ENCODE measurements at places on chromosomes 2 and 18. TPM values are rescaled to one million over a fixed set of nuclear protein-coding genes. Genes with fewer than 3 reads are reported as not detected.

- ATAC-seq, result no peak
Measured at GRCh38 chr18:59505356-59505755, 146.3 kb upstream of the LMAN1 start.

GRCh38 chr18:21761471-21762115 is 21.0 kb downstream of the MIB1 start:
- ATAC-seq, result no peak

DNA sequence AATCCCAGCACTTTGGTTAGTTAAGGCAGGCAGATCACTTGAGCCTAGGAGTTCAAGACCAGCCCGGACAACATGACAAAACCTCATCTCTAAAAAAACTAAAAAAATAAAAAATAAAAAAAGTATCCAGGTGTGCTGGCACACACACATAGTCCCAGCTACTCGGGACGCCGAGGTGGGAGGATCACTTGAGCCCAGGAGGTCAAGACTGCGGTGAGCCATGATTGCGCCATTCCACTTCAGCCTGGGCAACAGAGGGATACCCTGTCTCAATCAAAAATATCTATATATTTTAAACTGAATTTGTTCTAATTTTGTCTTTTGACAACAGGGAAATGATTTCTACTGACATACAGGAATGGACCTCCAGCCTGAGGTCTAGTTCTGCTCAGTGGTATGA is 73.3 kb upstream of the MBOAT2 start:
- ATAC-seq, result no peak

DNA sequence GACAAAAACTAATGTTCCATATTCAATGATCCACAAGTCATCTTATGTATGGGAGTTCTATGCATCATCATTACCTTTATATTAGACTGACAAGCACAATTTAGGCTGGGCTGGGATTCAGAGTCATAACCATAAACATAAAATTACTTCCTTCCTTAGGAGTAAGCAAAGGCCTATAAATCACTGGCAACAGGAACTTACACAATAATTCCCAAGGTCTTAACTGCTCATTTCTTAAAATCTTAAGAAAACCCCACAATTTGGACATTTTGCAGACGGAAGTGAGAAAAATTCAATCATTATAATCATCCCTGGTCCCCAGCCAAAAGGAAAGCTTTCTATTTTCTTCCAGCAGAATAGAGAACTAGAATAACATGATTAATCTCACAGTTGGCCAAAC is 232.3 kb downstream of the DYM start:
- ATAC-seq, result no peak

DNA sequence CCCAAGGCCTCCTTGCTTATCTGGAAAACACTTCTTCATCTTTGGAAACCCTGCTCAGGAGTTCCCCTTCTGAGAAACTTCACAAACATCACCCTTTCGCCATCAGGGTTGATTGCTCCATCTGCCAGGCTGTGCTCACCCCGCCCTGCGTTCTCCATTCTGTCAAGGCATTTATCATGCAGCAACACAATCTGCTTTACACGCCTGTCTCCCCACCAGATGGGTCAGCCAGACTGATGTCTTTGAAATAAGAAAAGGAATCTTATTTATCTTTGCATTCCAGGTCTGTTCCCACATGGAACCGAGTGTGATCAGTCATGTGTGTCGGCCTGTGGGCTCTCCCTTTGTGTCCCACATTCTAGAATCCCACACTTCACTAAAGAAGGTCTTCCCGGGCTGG is 110.0 kb upstream of the ARL4C start:
- no peak for ATAC-seq

- ATAC-seq, result peak; percentile 71
Measured at GRCh38 chr2:173979751-173980351, 14.7 kb upstream of the SP3 start.

DNA sequence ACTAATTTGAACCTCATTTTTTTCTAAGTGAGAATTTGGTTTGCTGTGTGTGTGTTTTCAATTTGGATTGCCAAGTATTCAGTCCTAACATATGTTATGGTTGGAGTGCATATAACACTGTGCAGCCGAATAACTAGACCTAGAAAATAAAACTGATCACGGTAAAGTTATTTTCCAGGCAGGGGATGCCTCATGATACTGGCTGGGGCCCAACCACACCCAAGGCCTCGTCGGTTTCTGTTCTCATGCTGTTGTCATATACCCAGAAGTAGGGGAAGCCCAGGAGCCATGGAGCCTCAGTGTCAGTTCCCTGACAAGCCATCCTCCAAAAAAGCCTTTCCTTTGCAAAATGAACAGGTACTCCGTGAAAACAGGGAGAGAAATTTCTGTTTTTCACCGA is 160.2 kb downstream of the GBX2 start:
- no peak for ATAC-seq

- ATAC-seq, result no peak
Measured at GRCh38 chr2:98634406-98635092, 26.2 kb downstream of the UNC50 start.

- ATAC-seq, result no peak
Measured at GRCh38 chr2:187768995-187769394, 214.8 kb upstream of the TFPI start.

GRCh38 chr18:23992089-23992940 is 22.2 kb upstream of the TTC39C start:
- ATAC-seq, result no peak

- no peak for ATAC-seq
Measured at GRCh38 chr2:142742371-142743214, 134.9 kb upstream of the KYNU start.

GRCh38 chr2:219254590-219255201 is 978 bp upstream of the TUBA4A start:
- ATAC-seq, result peak; percentile 1

- no peak for ATAC-seq
Measured at GRCh38 chr18:22257022-22257543, 87.7 kb downstream of the GATA6 start.

DNA sequence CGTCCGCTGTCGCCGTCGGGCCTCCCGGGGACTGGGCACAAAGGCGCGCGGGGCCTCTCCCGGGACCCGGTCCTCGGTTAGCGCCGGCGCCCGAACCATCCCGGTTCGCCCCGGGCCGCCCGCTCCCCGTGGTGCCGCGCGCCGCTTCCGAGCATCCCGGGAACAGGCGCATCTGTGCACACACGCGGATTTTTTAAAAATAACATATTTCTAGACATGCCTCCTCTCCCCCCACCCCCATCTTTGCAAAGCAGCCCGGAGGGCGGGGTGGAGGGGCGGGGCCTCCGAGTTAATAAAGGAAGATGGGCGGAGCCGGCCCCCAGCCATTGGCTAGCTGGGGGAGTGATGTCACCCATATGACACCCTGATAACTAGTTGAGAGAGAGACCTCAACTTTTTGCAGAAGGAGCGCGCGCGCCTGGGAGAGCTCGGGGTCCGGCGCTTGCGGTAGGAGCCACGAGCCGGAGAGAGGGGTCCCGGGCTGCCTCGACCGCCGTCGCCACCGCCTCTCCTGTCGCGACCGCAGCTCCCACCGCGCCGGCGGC is at the start of gene SOX11:
Gene SOX11, plus strand, starts transcription at position 400 of the 545 bp plus-strand sequence. CDS start 338 bp downstream, outside the sequence.
- ATAC-seq, result peak; percentile 49

- no peak for ATAC-seq
Measured at GRCh38 chr18:33583901-33584300, 5.9 kb downstream of the ASXL3 start.

DNA sequence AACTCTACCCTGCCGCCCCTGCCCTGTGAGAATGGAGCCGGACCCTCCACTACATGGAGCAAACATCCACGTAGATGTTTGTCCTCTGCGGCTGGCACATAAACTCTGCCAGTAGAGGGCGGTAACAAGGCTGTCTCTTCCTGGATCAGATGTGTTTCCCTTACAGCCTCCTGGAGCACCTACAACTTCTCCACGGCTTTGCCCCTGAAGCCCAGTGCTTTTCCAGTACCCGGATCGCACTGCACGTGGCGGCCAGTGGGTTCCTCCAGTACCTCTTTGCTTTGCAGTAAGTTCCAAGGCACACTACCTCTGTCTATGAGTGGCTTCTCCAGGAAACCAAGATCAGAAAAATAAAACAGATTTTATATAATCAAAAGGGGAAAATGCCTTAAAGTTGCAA is 651.3 kb downstream of the DCDC2C start:
- no peak for ATAC-seq

DNA sequence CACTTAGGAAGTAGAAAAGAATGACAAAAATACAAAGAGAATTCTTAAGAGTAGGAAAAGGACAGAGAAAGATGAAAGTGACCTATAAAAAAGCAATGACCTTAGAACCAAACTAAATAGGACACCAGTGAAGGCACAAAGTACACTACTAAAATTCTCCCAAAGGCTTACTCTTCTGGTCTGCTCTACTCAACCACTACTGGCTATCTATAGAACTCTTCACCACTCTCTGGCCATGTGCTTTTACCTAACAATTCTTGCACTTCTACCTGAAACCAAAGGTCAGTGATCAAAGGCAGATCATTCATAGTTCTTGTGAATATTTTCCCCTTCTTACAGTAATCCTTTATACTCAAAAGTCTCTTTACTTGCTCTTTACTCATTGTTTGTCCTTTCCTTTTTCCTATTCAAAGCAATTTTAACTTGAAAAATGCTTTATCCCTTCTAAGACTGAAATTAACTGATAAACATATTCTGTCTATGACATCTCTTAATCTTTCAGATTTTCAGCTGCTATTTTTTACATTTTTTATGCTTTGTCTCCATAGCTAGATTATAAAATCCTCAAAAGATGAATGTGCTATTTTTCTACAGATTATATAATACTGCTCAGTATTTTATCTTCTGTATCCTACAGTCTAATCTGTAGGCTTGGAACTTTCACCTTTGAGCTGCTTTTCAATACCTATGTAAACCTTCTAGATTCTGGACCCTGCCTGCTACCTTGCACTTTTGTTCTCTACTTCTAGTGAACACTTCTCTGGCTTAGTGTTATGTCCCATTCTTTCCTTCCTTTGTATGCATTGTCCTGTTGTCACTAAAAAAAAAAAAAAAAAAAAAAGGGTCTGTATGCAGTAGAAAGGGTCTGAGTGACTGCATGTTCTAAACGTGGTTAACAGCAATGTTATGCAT is 64.6 kb downstream of the NCKAP1 start:
- no peak for ATAC-seq

DNA sequence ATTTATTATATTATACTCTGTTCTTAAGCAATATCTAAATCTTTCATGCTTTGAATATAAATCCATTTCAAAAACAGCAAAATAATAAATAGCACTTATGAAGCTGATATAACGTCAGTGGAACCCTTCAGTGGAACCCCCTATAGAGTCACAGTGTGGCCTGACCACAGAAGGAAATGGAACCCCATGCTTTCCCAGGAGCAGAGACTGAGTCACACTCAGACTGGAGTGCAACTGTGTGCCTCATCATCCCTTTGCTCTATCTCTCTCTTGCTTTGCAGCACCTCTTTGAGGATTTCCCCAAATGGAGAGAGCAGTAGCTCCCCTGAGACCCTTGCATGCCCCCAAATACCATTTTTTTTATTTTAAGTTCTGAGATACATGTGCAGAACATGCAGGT is 13.1 kb downstream of the NXPH2 start:
- ATAC-seq, result no peak

DNA sequence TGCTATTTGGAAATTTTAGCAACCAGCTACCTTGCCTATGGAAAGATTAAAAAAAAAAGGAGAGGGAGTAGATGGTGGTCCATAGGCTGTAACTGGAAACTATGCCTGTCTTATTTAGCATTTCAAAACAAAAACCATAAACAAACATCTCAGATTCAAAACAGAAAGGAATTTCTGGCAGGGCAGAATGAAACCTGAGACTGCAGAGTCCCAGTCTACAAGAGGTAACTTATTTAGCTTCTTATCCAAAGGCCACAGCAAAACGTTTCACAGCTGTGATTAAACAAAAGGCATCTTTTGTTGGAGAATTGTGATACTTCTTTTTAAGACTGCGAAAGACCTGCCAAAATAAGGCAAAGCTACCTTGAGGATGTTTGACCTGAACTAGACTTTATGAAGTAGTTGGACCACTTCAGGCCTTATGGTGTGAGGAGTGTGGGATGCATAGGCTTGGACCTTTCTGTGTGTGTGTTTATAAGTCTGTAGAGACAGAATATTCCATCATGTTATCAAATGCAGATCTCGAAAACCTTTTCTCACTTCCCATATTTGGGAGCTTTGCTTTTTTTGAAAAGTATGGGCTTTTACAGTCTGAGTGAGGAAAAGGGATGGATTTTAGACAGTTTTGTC is 11.0 kb downstream of the CRIM1 start:
- ATAC-seq, result no peak

GRCh38 chr2:190947711-190948251 is 66.2 kb downstream of the STAT1 start:
- ATAC-seq, result peak; percentile 46

DNA sequence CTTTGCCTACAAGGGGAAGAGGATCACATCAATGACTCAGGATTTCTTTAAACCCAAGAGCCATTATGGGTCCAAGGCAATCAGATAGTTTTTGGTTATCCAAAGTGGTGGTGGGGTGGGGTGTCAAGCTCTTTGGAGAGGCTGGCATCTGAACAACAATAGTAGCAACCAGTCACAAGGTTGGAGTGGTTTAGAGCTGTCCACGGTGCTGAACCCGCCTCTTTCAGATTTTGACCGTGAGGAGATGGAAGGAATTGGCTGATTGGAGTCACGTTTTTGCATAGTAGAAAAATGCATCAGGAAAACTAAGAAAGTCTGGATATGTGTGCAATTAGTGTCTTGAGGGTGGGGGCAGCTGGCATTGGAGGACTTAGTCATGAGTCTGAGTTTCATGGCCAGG is 159.9 kb downstream of the LOXHD1 start:
- no peak for ATAC-seq

DNA sequence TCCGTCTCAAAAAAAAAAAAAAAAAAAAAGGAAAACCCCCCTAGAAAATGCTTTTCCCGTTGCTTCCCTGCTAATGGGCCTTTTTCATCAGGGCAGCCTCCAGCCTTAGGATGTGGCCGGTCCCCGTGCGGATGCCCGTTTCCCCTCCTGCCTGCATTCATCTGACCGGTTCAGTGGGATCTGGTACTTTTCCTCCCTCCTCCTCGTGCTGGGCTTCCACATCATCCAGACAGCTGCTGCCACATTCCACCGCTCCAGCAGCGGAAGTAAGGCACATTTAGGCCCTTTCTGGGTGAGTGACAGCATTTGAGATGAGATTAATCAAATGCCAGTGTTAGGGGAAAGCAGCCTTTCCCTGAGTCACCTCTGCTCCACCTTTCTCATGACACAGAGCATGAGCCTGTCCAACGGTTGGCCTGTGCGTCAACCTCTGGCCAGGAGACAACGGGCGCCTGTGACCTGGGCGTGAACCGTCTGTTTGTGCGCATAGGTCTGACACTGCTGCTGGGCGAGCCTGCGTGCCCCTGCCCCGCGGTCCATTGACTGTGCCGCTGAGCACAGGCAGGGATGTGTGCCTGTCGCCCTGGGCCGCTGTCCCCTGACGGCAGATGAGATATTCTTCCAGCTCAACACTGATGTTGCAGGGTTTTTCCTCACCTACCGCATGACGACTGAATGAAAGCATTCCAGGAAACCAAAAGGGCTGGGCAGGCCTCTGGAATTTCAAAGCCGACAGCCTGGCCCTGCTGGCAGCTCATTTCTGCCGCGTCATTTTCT is 174.0 kb downstream of the TGIF1 start:
- ATAC-seq, result peak; percentile 77

- no peak for ATAC-seq
Measured at GRCh38 chr18:5444269-5444668, 99.5 kb downstream of the EPB41L3 start.

- no peak for ATAC-seq
Measured at GRCh38 chr2:127275789-127276188, 18.2 kb downstream of the ERCC3 start.

The EN1 gene
- total RNA-seq, result not detected

The GALR1 gene
- 0.62 TPM for total RNA-seq

The DPYSL5 gene
- total RNA-seq, result not detected

The HOXD11 gene
- not detected for total RNA-seq

The AQP12A gene
- total RNA-seq, result not detected

The SCYGR4 gene
- total RNA-seq, result 0.62 TPM

The ABCG5 gene
- not detected for total RNA-seq

The ITPRIPL1 gene
- total RNA-seq, result not detected

The GRP gene
- total RNA-seq, result 4.8 TPM
